Activated T-cell treated with anti-CD3 and anti-CD28 coated beads for 24 hours (primary cell): ENCODE measurements at places on chromosomes 7 and 10.

DNA sequence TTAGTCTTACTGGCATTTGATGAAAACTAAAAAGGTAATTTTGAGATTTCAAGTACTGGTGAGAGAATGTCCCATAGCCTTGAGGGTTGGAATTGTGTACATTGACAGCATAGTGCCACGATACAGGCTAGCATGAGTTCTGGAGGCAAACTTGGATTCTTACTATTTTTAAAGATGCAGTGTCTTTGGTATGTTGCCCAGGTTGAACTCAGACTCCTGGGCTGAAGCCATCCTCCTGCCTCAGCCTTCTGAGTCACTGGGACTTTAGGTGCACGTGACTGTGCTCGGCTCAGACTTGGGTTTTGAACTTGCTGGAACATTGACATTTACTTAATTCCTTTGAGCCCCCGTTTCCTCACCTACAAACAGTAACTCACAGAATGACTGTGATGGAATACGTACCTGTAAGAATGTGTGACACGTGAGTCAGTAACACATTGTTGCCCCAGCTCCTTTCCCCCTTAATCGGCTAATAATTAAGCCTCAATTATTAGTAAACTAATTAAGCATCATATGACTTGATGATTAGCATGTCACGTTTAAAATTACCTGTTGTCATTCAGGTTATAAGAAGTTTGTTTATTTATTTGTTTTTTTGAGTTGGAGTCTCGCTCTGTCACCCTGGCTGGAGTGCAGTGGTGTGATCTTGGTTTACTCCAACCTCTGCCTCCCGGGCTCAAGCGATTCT is 10.6 kb downstream of the DNAJB6 start:
- peak; percentile 23 for DNase-seq

DNA sequence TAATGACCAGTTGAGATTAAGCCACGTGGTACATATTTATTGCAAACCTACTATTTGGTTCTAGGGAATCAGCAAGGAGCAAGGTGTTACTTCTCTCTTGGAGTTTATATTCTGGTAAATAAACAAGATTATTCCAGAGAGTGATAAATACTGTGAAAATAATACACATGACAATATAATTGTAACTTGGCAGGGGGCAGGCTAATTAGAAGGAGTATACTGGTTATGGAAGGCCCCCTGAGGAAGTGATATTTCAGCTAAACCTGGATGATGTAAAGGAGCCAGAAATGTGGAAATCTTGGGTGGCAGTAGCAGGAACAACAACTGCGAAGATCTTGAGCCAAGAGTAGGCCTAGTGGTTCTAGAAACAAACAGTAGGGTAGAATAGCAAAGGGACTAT is 111.8 kb downstream of the SDK1 start:
- no peak for DNase-seq

GRCh38 chr10:57262892-57263291 is 901.8 kb upstream of the ZWINT start:
- no peak for DNase-seq

GRCh38 chr7:42493436-42494198 is 256.6 kb upstream of the GLI3 start:
- no peak for DNase-seq

GRCh38 chr7:134669388-134669787 is 22.7 kb downstream of the BPGM start:
- no peak for DNase-seq

DNA sequence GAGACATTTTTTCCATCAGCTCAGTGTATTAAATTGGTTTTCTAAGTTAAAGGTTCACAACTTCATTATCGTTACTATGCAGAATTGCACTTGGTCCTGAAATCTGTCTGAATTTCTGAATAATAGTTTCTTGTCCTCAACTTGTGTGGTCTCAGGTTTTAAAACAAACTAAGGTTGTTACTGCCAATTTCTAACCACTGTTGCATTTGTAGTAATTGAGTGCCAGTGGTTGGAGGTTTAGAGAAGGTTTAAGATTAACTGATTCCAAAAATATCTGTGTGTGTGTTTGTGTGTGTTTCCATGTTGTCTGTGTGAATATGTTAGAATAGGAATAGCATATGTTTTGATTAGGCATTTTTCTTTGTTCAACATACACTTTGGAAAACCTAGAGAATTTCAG is 395.9 kb downstream of the AUTS2 start:
- DNase-seq, result no peak

- no peak for DNase-seq
Observed at GRCh38 chr10:101867931-101868330, 24.3 kb upstream of the KCNIP2 start.

- DNase-seq, result no peak
Observed at GRCh38 chr10:3391657-3392056, 219.1 kb upstream of the PITRM1 start.

DNA sequence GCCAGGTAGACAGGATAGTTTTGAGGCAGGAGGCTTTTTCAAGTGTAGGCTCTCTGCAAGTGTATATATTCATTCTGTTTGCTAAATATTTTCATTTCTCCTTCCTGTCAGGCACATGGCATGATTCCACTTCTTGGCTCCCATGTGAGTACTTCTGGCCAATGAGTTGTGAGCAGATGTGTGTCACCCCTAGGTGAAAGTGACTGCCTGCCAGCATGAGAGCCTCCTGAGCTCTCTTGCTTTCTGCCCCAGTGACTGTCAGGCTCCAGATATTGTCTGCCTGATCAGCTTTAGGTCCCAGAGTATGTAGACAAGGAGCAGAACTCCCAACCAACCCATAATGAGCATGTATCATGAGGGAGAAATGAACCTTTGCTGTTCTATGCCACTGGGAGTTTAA is 257.6 kb upstream of the NPY start:
- no peak for DNase-seq

- no peak for DNase-seq
Observed at GRCh38 chr10:78952686-78953085, 116.1 kb upstream of the ZMIZ1 start.

- DNase-seq, result no peak
Observed at GRCh38 chr7:12764458-12764891, 77.0 kb downstream of the ARL4A start.

- DNase-seq, result no peak
Observed at GRCh38 chr10:21494191-21495001, 31.1 kb downstream of the SKIDA1 start.

DNA sequence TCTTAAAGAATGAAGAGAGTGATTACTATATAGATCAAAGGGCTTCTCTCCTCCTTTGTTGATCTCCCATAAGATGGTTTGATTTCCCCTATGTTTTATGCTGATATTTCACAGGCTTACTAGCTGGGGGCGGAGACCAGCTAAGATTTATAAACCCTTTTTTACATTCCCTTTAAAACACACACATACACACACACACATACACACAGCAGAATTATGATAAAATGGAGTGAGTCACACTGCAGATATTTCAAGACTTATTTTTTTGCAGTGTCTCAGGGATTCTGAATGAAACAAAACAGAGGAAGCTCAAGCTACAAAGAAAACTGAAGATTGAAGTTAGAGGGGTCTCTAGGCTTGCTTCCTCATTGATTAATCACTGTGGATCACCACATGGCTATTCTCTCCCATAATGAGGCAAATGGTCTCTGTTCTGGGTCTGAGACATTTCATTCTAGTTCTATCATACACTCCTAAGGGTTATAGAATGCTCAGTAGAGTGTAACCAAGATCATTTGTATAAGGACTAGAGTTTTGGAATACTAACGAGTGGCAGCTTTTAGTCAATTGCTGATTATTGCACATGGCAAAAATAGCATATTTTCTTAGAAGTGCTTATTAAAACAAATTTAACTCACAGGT is 18.6 kb downstream of the INA start:
- no peak for DNase-seq

GRCh38 chr10:101047268-101047667 is 14.5 kb upstream of the KAZALD1 start:
- DNase-seq, result no peak

- DNase-seq, result no peak
Observed at GRCh38 chr10:48943096-48943495, 3.5 kb upstream of the LRRC18 start.

GRCh38 chr7:12921751-12922345 is 234.4 kb downstream of the ARL4A start:
- no peak for DNase-seq
